ENCODE measurements at places on chromosomes 4 and X.

DNA sequence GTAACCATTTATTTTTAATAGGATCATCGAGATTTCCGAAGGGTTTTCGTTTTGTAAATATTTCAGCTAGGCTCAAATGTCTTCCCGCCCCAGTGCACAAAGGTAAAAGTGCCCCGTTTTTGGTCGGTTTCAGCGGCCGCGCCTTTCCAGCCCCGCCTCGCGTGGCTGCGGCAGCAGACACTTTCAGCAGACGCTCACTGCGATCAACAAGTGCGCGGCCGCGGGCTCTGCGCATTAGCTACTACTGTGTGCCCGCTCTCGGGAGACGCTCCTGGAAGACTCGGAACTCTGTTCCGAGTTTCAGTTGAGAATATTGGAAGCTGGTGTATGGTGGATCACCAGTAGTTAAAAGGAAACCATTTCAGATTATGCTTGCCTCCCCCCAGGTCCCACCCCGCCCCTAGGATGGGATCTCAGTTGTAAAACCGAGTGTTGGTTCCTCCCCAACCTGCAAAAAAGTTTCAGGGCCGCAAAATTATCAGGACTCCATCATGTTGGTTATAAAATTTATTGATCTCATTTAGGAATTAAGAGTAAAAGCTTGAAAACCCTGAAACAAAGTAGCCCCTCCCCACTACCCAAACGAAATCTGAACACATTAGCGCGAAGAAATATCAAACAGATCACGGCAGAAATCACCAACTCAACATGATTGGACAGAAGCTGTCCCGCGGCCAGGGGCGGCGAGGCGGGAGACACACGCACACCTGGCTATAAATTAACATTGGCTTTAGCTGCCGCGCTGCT lies 2.2 kb downstream of the SOX3 start:
- DNase-seq: no peak

- DNase-seq: no peak
These were observed 133.4 kb upstream of the GRID2 start for GRCh38 chr4:92170340-92170739.

DNA sequence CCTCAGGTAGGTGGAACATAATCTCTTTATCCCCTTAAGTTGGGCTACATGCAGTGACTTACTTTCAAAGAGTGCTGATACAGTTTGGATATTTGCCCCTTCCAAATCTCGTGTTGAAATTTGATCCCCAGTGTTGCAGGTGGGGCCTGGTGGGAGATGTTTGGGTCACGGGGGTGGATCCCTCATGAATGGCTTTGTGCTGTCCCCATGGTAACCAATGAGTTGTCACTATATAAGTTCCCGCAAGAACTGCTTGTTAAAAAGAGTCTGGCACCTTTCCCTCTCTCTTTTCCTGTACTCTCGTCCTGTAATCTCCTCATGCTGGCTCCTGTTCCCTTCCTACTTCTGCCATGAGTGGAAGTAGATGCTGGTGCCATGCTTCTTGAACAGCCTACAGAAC lies 71.3 kb downstream of the GLRA3 start:
- no peak for DNase-seq

DNA sequence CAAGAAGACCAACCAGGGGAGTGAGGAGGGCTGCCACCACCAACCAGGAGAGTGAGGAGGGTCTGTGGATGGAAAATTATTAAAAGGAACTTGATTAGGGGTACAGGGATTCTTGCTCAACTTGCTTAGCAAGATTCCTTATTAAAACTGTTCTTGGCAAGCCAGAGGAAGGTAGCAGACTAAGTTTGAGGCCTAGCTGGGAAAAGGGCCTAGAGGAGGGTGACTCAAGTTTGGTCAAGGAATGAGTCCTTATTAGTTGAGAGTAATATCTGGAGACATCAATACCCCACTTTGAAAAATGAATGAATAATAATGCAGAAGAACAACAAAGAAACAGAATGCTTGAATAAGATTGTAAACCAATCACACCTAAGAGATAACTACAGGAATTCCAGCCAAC lies 612.4 kb upstream of the ZFP42 start:
- DNase-seq: no peak

- no peak for DNase-seq
These were observed 56.4 kb downstream of the PGRMC1 start for GRCh38 chrX:119292445-119292844.

DNA sequence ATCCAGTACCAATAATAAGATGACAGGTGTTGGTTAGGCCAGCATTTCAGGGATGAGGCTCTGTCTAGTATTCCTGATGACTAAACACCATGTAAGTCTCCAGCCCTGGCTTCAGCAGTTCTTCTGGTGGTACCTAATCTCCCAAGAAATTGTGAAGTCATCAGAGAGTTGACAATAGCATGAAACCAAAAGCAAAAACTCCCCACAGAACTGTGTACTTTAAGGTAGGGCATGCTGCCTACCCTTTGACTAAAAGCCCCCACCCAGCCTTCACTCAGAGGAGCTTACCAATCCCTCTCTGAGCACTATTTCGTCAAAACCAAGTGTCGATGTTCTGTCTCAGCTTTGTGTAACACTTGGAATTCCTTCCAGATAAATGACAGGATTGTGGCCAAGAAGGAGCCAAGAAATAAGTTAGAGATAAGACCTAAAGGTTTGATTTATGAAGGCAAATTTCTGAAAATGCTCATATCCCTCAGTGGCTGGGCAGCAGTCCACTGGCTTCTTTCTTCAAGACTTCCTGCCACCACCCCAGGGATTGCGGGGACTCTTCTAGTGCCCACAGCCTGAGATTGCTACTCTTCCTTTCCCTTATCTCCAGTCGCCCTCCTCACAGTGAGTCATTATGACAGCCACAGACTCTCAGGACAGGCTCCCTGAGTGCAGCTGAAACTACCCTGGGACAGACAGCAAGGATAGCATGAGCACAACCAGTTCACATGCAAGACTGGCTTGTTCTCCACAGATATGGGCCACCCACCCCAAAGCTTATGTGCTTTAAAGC lies 67.3 kb upstream of the LHFPL1 start:
- no peak for DNase-seq

GRCh38 chr4:55730280-55730931 lies 89.2 kb upstream of the EXOC1L start:
- DNase-seq: no peak

- DNase-seq: no peak
These were observed 17.1 kb upstream of the TMEM150C start for GRCh38 chr4:82578935-82579334.
